Upper lobe of right lung (tissue), 1 donor: ENCODE measurements at places on chromosomes 7 and 10. TPM values are rescaled to one million over a fixed set of nuclear protein-coding genes. Genes with fewer than 3 reads are reported as not detected.

NAT16 gene
- not detected for total RNA-seq

GATA3 gene
- total RNA-seq = 3.2 TPM

CAV2 gene
- 192 TPM for total RNA-seq

GBX1 gene
- not detected for total RNA-seq

VWC2 gene
- total RNA-seq = 0.23 TPM

SFMBT2 gene
- 16.1 TPM for total RNA-seq

HABP2 gene
- 3.6 TPM for total RNA-seq

GNAT3 gene
- total RNA-seq = not detected

PRPS1L1 gene
- total RNA-seq = not detected

FAM3C gene
- 51.4 TPM for total RNA-seq

PAX4 gene
- total RNA-seq = not detected

DNAAF5 gene
- total RNA-seq = 15.8 TPM

FAM24B gene
- total RNA-seq = 3.6 TPM

C7orf33 gene
- not detected for total RNA-seq

UNCX gene
- not detected for total RNA-seq

THSD7A gene
- 8.0 TPM for total RNA-seq

H2BK1 gene
- not detected for total RNA-seq

ADRA2A gene
- 4.9 TPM for total RNA-seq

EPO gene
- total RNA-seq = not detected

CPA1 gene
- not detected for total RNA-seq

EN2 gene
- not detected for total RNA-seq

TUBB8 gene
- 0.20 TPM for total RNA-seq

MEOX2 gene
- total RNA-seq = 21.9 TPM

SLC26A4 gene
- total RNA-seq = 1.0 TPM

ITGA8 gene
- total RNA-seq = 33.9 TPM

NPTX2 gene
- total RNA-seq = 2.1 TPM

FFAR4 gene
- total RNA-seq = 4.9 TPM

SPACDR gene
- total RNA-seq = 1.8 TPM

NEBL gene
- total RNA-seq = 106 TPM

NKX1-2 gene
- total RNA-seq = not detected

NEURL1 gene
- total RNA-seq = 0.64 TPM

DOCK1 gene
- total RNA-seq = 46.4 TPM

LRRC17 gene
- total RNA-seq = 0.58 TPM

TCAF2 gene
- 4.4 TPM for total RNA-seq

LRRC4 gene
- total RNA-seq = 6.4 TPM

HECW1 gene
- 1.6 TPM for total RNA-seq

IDI2 gene
- not detected for total RNA-seq

ZNF655 gene
- total RNA-seq = 63.1 TPM

ZNF425 gene
- 1.4 TPM for total RNA-seq

TUBAL3 gene
- total RNA-seq = not detected

ADCY1 gene
- 3.9 TPM for total RNA-seq

CCAR1 gene
- total RNA-seq = 45.8 TPM

OPN4 gene
- not detected for total RNA-seq

SPDYE3 gene
- not detected for total RNA-seq

MOGAT3 gene
- total RNA-seq = not detected

RAPGEF5 gene
- 139 TPM for total RNA-seq
